Central memory CD8-positive, alpha-beta T cell (primary cell): ENCODE measurements at places on chromosomes 5 and 9.

DNA sequence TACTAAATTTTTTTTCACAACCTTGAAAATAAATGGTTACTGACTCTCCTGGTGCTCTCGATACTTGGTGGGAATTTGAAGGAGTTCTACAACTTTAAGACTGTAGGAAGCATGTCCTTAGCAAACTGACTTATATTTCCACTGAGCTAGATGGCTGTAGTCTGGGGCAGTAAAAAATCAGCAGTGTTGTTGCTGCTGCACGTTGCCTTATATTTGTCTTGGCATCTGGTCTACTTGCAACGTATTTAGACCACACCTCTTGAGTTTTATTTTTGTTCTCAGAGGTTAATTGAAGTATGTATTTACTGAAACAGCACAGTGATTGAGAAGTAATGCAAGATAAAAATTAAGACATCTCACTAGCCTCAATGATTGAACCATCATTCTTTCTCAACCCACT is 76.3 kb downstream of the ERMP1 start:
- no peak for DNase-seq

GRCh38 chr5:148386041-148386440 is 2.3 kb downstream of the FBXO38 start:
- no peak for DNase-seq

DNA sequence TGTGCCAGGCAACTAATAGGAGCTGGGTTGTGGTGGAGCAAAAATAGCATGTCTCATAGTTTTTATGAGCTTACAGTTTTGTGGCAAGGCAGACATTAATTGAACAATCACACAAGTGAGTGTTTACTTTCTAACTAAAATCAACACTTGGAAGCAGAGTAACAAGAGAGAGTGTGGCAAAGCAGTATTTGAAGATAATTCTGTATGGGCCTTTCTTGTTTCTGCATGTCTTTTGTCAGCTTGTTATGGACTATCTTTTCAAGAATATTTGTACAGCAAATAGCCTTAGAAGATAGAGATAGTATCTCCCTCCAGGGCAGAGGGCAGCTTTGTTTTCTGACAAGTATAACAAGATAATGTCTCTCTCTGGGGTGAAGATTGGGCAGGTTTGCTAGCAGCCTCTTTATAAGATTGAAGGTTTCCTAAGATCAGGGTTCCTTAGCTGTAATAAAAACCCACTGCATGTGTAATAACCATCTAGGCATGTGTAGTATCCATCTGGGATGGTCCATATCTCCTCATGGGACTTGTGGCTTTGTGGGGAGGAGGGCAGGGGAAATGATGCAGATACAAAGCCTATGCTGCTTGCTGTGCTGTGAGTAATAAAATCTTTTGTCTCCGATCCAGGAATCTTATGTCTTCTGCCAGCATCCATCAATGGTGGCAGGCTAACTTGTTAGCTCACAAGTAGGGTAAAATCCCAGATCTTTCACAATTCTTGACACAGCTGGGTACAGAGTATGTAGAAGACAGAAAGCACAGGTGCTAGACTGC is 479.9 kb downstream of the KDM4C start:
- no peak for DNase-seq

- no peak for DNase-seq
Observed at GRCh38 chr9:9778293-9778692, 834.5 kb downstream of the PTPRD start.

DNA sequence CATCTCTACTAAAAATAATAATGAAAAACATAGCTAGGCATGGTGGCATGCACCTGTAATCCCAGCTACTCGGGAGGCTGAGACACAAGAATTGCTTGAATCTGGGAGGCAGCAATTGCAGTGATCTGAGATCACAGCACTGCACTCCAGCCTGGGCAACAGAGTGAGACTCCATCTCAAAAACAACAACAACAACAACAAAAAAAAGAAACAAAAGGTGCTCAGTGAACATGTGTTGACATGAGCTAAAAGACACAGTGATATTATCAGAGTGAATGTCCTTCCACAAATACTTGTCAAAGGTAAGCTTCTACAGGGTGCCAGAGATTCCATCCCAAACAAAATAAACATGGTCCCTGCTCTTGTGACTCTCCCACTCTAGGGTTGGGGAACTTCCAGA is 75.2 kb upstream of the LMX1B start:
- DNase-seq = no peak
